ENCODE measurements at places on chromosomes 12 and 14.
A peak's percentile ranks its signal among the peaks of the same experiment; 100 is the strongest.

- no peak for DNase-seq
Observed at GRCh38 chr14:44912041-44912869, 49.5 kb downstream of the KLHL28 start.

- DNase-seq: no peak
Observed at GRCh38 chr12:46209170-46209569, 59.7 kb downstream of the SLC38A1 start.

- no peak for DNase-seq
Observed at GRCh38 chr14:92579244-92579936, 65.8 kb downstream of the RIN3 start.

- no peak for DNase-seq
Observed at GRCh38 chr12:108348842-108349241, 9.7 kb upstream of the CMKLR1 start.

- DNase-seq: no peak
Observed at GRCh38 chr14:63299351-63300110, 19.2 kb downstream of the GPHB5 start.

DNA sequence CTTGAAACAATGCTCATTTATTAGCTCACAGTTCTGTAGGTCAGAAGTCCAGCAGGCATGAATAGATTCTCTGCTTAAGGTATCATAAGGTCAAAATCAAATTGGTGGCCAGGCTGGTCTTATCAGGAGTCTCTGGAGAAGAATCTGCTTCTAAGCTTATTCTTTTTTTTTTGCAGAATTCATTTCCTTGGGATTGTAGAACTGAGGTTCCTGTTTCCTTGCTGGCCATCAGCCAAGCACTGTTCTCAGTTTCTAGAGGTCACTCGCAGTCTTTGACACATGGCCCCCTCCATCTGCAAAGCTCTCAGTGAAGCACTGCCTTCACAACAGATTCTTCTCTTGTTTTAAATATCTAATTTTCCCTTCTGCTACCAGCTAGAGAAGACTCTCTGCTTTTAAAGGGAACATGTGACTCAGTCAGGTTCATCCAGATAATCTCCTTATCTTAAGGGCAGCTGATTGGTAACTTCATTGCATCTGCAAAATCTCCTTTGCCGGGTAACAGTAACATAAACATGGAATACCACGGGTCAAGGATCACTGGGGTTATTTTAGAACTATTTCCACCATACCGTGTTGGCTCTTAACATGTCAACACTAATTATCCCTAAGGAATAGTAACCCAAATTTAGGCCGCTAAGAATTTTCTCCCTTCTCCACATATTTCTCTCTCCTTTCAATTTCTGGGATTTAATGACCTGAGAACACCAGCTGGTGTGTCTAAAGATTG lies 25.3 kb downstream of the RHOJ start:
- DNase-seq: no peak

GRCh38 chr12:31362115-31362758 lies 36.3 kb upstream of the SINHCAF start:
- peak; percentile 14 for DNase-seq

DNA sequence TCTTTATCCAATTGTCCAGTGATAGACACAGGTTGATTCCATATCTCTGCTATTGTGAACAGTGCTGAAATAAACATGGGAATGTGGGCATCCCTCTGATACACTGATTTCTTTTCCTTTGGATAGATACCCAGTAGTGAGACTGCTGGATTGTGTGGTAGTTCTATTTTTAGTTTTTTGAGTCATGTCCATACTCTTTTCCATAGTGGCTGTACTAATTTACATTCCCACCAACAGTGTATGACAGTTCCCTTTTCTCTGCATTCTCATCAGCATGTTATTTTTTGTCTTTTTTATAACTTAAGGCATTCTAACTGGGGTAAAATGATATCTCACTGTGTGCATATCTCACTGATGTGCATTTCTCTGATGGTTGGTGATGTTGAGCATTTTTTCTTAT lies 24.8 kb upstream of the VASH1 start:
- no peak for DNase-seq

GRCh38 chr14:30283822-30284446 lies 275.0 kb upstream of the G2E3 start:
- peak; percentile 70 for DNase-seq

- peak; percentile 34 for DNase-seq
Observed at GRCh38 chr12:6821591-6822425, at the start of gene GPR162. Gene GPR162, plus strand, starts transcription at chr12:6821821. Its CDS starts 2,078 bp downstream, at chr12:6823899.

DNA sequence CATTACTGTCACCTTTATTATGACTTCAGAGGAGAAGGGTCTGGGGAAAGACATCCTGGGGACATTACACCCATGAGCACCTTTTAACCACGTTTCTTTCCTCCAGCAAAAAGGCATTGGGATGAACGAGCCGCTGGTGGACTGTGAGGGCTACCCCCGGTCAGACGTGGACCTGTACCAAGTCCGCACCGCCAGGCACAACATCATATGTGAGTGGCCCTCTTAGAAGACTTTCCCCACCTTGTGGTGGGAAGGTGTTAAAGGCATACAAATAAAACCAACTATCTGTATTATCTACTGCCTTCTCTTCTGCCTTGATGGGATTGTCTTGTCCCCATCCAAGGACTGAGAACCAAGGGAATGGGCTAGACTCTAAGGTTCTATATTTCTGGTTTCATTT lies 6.0 kb downstream of the PSMD9 start:
- DNase-seq: peak; percentile 50

- no peak for DNase-seq
Observed at GRCh38 chr12:104964167-104964855, 6.2 kb upstream of the SLC41A2 start.

DNA sequence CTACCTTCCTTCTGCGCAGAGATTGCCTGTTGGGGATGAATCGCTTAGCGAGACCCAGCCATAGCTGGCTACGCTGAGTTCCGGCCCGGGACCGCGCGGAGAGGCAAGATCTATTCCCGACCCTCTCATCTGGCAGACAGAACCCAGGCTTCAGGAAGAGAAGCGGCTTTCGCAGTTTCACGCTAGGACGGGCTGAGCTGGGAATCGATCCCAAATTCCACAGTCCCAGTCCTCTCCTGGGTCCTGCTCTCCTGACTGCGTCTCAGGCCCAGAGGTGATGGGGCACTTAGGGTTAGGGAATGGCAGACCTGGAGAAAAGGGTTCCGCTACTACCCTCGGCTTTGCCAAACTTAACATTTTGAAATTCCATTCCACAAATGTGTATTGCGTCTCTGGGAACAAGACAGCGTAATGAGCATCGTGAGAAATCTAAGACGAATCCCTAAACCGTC lies 2.8 kb downstream of the PTPN21 start:
- DNase-seq: peak; percentile 25

DNA sequence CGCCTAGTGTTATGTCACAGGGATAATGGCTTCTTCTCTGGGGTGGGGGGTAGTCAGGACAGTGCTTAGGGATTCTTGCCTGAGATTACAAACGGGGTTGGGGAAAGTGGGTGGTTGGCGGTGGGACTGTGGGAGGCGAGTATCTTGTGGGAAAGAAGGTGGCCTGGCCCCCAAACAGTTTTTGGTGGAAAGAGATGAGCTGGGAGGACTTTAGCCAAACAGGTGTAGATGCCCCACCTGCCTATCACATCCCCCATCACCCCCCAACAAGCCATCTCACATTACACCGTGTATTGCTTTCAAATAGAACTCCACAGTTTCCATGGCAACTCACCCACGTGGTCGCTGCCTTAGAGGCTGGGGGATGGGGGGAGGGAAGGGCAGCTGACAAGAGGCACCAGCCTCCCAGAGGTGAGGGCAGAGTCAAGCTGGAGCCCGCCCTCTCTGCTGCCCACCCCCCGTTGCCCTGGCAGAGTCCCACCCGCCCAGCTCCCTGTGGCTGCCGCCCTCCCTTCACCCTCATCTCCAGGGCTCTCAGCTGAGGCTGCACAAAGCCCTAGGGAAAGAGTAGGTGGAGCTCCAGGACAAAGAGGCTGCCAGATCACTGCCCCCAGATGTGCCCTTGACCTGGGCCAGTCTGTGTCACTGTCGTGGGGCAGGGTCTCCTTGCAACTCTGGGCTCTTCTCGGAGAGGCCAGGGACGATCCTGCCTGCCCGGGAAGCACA lies 98.3 kb downstream of the LRRC74A start:
- DNase-seq: no peak

DNA sequence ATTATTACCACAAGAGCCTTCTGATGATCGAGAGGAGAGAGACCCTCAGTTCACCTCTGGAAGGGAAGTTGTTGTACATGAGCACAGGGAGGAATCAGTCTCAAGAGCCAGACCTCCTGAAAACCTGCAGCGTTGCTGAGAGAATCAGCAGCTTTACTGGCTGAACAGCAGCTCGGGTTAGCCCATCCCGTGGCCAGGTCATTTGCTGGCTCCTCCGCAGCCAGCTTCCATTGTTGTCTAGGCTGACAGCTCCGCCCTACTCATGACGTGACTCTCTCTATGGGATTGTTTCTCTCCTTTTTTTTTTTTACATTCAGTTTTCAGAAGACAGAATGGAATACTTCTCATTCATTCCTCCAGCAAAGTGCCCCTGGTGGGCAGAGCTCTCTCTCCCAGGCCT lies 69.9 kb downstream of the TGFB3 start:
- DNase-seq: no peak

DNA sequence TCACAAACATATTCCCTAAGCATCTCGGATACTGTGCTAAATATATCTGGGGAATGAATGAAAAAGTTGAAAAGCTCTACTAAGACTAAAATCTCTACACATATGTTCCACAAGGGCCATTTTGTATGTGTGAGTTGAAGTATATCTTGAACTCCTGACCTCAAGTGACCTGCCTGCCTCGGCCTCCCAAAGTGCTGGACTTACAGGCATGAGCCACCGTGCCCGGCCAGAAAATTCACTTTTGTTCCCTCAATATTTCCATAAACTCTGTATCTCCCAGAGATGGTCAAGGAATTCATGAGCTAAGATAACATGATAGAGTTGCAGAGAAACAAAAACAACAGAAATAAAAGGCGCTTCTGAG lies 1.5 kb upstream of the TUBA1C start:
- DNase-seq: no peak

Measured in epithelial cell of esophagus (primary cell).